ENCODE measurements at places on chromosomes 7 and 10.

GRCh38 chr10:33721509-33721908 is 387.0 kb upstream of the NRP1 start:
- DNase-seq: no peak

GRCh38 chr10:77635402-77636227 is 2.0 kb downstream of the KCNMA1 start:
- DNase-seq: no peak

GRCh38 chr7:155066417-155066950 is 3.6 kb upstream of the HTR5A start:
- no peak for DNase-seq

DNA sequence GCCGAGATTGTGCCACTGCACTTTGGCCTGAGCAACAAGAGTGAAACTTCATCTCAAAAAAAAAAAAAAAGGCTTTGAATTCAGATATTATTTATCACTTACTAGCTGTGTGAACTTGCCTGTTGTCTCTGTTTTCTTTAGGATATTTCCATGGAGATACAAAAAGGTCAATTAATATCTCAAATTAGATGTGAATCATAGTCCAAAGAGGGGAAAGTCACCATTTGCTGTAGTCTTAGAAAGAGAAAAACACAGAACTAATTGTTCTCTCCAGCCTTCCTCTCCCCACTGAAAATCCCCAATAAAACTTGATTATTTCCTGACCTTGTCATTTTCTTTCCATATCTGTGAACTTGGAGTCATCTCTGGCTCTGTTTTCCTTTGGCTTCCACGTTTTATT is 21.2 kb downstream of the HEPACAM2 start:
- DNase-seq: no peak

GRCh38 chr10:96618653-96619052 is 31.8 kb upstream of the TM9SF3 start:
- DNase-seq: peak; percentile 66

DNA sequence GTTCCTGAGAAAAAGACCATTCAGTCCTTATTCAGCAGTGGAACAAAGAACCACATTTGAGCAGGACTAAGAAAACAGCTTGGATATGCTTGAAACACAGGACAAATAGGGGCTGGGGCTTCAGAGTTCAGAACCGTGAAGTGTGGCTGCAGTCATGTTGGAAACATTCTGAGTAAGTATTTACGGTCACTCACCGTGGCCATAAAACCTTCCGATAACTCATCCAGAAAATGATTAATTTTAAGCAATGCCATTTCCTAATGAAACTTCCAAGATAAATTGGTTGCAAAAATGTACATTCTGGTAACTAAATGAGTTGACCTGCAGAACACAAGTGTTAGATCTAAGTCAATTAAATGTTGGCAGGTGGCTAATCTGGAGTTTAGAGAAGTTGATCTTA is 279.2 kb downstream of the CXCL12 start:
- DNase-seq: no peak

DNA sequence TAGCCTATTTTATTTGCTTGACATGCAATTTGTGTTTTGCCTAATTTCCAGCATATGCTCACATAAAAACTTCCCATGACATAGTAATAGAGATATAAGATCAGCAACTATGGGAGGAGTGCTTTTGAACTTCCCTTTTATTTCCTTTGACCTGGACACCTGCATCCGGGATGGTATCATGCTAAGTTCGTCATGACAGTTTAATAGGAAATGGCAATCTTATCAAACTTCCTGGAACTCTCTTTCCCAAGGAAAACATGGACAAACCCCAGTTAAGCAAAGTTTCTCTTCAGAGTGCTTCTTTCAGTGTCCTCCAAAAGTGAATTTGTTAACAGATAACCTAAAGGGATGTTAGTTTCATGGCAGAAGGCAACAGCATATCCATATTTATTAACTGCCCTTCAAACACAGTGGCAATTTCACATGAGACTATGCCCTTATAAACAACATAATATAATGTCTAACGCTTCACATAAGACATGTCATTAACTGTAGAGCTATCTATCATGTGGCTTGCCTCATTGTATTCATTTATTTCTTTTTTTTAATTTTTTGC is 474.7 kb upstream of the SEMA3A start:
- DNase-seq: no peak

DNA sequence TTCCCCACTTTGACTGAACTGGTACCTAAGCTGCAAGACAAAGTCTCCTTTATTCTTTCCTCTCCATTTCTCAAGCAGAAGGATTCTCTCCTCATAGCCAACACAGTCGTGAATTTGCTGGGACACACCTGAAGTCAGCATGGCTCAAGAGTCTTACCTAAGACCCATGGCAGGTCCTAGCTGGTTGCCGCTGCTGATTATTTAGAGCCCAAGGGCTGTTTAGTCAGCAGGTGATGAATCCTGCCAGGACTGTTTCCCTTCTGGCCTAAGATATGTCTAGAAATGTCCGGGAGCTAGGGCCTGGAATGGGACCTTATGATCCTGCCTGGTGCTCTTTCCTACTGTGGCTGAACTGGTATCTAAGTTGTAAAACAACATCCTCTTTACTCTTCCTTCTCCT is 82.8 kb downstream of the AHCYL2 start:
- DNase-seq: no peak

- peak; percentile 49 for DNase-seq
Measured at GRCh38 chr7:39950473-39951225, 593 bp downstream of the CDK13 start.

GRCh38 chr7:4162884-4163564 is 519.1 kb upstream of the FOXK1 start:
- DNase-seq: no peak

DNA sequence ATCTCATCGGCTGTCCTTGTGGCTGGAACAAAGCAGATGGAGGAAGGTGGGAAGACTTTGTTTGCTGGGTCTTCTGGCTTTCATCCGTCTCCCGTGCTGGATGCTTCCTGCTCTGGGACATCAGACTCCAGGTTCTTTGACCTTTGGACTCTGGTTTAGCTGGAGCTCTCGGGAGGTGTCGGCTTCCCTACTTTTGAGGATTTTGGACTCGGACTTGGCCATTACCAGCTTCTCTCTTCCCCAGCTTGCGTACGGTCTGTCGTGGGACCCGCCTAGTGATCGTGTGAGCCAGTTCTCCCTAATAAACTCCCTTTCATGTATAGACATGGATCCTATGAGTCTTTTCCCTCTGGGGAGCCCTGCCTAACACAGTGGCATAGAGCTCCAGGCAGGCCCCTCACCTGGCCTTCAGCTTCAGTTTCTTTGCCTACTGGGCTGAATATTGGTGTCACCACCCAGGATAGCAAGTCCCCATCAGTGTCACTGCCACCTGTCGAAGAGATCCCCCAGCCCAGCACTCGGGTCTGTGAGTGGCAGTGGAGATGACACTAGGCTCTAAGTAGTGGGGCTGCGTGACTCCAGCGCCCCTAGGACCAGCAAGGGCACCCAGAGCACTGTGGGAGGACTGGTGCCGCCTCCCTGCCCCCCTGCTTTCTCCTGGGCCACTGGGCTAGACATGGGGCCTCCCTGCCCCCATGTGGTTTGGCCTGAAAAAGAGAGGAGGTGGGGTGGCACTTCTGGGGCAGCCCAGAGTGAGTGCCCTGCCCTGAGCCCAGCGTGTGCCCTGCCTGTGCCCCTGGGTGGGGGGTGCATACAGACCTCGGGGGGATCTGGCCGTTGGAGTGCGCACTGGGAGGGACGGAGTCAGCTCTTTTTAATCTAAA is 135.6 kb downstream of the LHPP start:
- DNase-seq: no peak

DNA sequence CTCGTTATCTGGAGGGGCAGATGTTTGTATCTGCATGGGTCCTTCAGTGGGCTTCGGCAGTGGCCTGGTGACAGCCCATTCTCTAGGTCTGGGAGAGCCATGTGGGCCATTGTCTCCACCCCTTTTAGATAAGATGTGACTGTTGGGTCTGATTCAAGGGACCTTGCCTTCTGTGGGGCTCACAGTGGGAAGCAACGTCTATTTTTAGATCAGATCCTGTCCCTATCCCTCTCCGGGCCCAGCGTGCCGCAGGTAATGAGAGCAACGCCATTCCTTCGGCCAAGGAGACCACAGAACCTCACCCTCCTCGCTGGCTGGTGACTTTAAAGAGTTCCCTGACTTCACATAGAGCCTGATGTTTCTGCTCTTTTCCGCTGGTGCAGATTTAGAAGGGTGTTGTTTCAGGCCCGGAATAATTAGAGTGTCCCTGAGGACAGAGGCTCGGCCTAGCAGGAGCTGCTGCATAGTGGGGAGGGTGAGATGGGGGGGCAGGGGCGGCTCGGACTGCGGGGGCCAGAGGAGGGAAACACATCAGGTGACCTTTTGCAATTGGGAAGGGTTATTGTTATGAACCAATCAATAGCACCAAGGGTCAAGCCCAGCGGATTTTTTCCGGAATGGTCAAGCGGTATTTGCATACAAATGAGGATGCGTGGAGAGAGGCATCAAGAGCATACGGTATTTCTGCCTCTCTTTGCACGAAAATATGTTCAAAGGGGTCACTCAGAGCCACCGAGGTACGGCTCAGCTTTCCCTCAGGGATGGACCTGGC is 503.0 kb upstream of the FOXK1 start:
- DNase-seq: no peak

- DNase-seq: no peak
Measured at GRCh38 chr7:40437498-40437897, 302.7 kb downstream of the SUGCT start.

DNA sequence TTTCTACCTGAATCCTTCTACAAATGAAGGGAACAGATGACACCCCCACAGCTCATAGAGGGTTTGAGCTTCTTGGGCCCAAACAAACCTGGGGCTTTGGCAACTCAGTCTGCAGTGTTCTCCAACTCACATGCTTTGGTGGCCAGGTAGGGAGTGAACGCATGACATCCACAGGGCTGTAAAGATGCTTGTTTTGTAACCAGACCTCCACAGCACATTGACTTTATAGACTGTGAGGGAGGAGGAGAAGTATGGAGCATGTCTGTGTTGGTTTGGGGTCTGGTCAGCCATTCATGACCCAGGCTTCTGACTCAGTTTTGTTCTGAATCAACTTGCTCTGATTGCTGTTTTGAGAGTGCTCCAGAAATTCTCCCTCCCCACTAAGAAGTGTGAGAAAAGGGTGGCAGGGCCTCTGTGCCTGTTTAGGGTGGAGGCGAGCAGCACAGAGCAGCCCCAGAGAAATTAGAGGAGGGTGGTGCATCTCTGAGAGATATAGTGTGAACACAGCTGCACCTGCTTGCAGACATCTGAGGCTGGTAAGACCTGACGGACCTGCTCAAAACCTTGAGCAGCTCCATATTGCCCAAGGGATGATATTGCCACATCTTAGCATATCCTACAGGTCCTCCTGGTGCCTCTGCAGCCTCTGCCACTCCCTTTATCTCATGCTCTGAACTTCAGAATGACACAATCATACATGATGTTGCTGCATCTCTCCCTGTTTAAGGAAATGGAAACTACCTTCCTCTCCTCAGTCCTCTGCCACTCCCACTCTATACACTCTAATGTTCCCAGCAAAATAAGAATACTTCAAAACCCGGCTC is 287.7 kb downstream of the ABCA13 start:
- DNase-seq: no peak

- peak; percentile 72 for DNase-seq
Measured at GRCh38 chr10:76675951-76676587, 961.5 kb downstream of the KCNMA1 start.

DNA sequence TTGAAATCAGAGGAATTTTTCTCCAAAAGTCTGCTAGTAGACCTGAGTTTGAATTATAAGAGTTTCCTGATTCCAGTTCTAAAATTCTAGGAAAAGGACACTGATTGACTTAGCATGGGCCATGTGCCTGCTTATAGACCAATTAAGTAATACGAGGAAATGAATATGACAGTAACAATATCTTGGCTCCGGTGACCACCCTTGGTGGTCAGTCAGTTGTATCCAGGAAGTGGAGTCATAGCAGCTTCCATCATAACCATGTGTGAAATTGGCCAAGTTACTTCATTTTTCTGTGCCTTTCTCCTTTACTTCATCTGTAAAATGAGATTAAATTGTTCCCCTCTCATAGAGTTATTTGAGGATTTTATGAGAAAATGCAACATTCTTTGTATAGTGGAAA is 66.9 kb downstream of the MTPAP start:
- no peak for DNase-seq

GRCh38 chr10:60377955-60378354 is 11.7 kb downstream of the ANK3 start:
- no peak for DNase-seq

- DNase-seq: no peak
Measured at GRCh38 chr7:112182749-112183148, 23.4 kb downstream of the DOCK4 start.

- no peak for DNase-seq
Measured at GRCh38 chr7:128215281-128215680, 25.8 kb upstream of the LEP start.

GRCh38 chr7:24912424-24912823 is 67.6 kb downstream of the OSBPL3 start:
- DNase-seq: no peak

DNA sequence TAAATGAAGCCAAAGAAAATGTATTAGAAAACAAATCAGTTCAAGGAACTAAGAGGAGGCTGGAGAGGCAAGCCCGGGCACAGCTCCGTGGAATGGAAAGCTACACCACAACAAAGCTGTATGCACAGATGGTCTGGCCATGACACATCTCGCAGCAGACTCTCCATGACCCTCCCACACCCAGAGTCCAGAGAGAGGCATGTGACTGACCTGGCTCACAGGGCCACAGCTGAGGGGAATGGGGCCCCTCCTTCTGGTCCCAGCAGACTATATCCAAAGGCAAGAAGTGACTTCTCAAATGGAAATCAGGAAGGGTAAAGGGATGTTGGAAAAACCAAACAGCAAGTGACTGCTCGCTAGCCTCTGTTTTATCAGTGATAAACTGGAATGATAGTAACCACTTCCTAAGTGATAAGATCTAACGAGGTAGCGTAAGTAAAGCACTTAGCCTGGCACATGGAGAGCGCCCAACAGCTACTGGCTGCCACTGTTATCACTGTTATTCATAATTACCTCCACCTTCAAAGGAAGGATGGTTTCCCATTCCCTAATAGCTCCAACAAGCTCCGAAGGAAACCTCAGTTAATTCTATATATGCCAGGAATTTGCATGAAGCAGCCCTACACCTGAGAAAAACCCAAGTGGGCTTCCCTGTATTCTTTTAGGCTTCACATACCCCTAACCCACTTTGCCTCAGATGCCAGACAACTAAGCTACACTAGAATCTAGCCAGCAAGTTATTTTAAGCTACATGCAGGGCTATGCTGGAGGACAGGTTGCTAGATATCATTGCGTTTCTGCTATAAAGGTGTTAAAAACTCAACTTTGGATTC is 8.4 kb downstream of the OSBPL3 start:
- DNase-seq: no peak

GRCh38 chr10:114499630-114500190 is 95.4 kb upstream of the AFAP1L2 start:
- no peak for DNase-seq

GRCh38 chr7:94426980-94427875 is 32.5 kb downstream of the COL1A2 start:
- no peak for DNase-seq

GRCh38 chr10:14820010-14820774 is 17.6 kb downstream of the CDNF start:
- peak; percentile 52 for DNase-seq

Data from brain (organoid and tissue), 16 donors.